ENCODE measurements at places on chromosomes 11 and 22.

DNA sequence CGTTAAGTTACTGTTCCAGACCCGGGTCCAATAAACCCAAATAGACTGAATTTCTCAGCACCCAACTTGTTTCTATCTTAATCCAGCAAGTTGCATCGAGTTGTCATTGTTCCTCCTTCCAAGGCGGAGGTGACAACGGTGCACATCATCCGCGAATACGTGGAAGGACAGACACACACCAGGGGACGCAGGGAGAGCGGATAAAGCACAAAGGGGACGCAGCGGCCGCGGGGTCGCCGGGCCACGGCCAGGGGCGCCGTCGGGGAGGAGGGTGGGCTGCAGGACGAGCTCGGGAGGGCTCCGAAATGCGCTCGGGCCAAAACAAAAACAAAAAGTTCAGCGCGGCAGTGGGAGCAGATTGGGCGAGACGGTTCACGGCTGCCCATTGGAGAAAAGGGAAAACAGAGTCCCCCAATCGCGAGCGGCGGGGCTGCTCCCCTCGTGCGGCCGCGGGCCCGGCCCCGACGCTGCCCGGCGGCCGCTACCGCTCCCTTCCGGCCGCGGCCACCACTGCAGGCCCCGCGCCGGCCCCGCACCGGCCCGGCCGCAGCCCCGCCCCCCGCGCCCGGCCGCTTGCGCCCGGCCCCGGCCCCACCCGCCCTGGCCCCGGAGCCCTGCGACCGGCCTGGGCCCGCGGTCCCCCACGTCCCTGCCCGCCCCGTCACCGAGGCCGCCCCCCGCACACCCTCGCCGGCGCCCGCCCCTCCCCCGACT is 518 bp downstream of the KMT5B start:
- peak; percentile 70 for DNase-seq

DNA sequence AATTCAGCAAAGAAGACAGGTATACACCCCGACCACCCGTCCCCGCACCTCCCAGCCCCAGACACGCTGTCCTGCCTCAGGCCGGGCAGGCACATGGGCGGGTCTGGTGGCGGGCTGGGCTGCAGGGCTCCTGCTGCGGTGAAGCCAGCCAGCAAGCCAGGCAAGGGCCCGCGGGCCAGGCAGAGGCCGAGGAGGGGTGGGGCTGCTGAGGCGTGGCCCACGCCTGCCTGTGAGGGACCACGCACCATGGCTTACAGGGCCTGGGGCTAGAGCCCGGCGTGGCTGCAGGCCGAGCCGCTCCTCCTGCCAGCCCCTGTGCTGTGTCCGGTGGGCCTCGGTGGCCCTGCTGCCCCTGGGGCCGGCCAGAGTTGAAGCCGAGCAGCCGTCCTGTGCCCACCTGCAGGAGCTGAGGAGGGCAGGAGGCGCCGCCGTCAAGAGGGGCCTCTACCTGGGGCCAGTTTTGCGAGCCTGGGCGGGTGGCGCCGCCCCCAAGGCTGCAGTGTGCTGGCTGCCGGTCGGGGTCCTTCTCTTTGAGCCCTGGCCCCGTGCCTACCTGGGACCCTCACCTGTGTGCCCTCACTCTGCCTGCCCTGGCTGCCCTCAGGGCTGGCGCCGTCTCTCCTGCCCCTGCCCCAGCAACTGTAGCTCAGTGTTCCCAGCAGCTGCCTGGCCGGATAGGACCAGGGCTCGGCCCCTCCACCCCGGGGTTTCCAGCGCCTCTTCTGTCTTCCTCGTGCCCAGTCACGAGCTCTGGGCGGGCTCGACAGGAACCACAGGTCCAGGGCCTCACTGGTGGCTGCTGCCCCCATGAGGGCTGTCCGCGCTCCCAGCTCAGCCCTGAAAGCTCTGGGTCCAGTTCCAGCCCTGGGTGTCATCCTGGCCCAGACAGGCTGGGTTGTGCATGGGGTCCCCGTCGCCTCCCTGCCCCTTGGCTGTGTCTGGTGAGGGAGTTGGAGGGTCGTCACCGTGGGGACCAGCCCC is 38.4 kb downstream of the MOB2 start:
- no peak for DNase-seq

GRCh38 chr11:107408762-107409211 is 48.8 kb downstream of the CWF19L2 start:
- no peak for DNase-seq

GRCh38 chr22:42964994-42965699 is 49.8 kb downstream of the PACSIN2 start:
- DNase-seq, result no peak

GRCh38 chr11:9459667-9460321 is 1.0 kb upstream of the ZNF143 start:
- DNase-seq, result peak; percentile 52

GRCh38 chr22:27467711-27468110 is 333.8 kb downstream of the MN1 start:
- no peak for DNase-seq

- DNase-seq, result no peak
Measured at GRCh38 chr11:12496181-12497025, 119.0 kb downstream of the PARVA start.

DNA sequence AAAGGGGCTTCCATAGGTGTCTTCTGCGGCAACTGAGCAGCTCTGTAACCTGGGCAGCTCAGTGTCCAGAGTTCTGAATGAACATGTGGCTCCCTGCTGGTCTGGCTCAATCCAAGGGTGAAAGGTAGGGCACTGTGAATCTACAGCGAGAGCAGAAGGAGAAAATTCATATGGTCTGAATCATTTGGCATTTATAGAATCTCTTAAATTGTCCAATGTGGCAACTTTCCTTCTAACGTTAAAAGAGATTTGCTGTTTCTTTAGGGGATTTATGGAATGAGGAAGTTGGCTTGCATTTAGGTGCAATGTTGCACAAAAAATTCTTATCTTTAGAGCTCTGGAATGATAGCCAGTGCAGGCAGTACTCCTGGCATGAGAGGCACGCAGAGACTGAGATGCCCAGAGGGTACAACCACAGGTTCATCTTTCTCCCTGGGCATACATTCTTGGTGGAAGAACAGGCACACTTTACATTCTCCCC is 17.0 kb downstream of the ATXN10 start:
- DNase-seq, result no peak

DNA sequence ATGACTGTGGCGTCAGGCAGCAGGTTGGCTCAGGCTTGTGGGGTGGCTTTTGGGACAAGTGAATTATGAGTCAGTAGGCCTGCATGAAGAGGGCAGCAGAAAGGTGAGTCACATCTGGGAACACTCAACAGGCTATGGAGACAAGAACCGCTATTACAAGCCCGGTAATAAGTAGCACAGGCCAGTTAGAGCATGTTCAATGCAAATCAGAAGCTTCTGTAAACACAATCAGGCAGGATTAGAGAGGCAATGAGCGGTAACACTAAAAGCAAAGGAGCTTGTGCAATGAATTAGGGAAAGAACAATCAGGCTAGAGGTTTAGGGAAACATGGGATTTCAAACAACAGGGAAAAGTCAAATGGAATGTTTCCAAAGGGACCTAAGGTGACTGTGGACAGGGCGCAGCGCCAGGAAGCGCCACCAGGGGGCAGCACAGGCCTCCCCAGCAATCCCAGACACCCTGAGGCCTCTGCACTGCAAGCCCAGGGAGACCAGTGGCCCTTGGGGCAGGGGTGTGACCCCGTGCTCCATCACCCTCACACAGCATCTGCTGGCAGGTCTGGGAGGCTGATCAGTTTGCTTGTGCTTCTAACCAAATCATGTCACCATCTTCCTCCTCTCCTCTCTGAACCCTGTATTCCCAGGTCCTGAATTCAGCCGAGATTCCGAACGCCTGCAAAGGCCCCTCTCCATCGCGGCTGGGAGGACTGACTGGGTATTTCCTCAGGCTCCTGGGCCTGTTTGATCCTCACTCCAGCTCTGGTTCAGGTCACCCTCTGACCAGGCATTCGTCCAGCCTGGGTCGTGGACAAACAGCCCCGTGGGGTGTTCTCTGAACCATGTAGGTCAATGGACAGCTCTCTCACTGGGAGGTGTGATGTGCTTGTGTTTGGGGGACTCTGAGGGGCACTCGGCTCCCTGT is 50.0 kb downstream of the C11orf58 start:
- DNase-seq, result peak; percentile 50

DNA sequence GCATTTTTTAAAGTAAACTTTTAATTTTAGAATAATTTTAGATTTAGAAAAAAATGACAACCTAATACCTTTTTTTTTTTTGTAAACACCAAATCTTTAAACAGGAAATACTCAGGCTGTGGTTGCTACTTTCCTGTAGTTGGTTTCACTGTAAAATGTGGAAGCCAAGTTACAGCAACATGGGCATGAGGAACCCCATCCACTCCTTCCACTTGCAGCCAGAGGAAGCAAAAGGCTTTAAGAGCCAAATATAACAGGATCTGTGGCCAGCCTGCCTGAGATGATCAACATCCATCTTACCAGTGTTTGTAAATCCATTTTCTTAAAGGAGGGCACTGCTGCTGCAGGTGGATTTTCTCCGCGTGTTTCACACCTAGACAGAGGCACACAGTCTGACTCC is 66.2 kb downstream of the TNRC6B start:
- DNase-seq, result peak; percentile 49

GRCh38 chr22:43642319-43643206 is 169.5 kb downstream of the EFCAB6 start:
- no peak for DNase-seq

DNA sequence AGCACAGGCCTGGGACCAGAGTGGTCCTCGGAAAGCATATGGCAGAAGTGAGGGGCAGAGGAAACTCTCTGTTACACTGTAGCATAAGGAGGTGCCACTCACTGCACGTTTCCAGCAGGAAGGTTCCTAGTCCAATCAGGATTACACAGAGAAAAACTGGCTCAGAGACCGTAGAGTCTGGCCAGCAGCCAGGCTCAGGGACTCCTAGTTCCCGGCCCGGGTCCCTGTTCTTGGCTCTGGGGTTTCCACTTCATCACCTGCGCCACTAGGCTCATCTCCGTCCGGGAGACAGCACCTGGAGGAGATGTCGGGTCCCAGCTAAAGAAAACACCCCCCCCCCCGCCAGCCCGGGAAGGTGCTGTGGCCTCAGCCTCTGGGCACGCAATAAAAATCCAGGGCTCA is 1.1 kb downstream of the TTLL12 start:
- no peak for DNase-seq

DNA sequence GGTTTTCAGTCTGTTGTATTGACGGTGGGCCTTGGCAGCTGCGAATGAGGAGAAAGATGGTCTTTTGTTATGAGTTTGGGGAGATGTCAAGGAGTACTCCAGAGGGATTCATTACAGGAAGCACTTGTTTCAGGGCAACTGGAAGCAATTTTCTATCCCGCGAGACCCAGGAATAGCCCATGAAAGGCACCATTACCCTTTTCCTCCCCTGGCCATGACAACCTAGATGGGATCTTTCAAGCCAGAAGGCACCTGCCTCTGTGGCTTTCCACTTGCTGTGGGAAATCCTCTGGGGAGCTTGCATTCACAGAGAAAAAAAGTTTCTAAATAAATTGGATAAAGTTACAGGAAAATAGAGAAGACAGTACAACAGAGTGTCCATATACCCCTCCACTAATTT is 2.7 kb downstream of the ZNF215 start:
- no peak for DNase-seq

GRCh38 chr22:23393721-23394320 is 186.3 kb downstream of the IGLL1 start:
- DNase-seq, result no peak

DNA sequence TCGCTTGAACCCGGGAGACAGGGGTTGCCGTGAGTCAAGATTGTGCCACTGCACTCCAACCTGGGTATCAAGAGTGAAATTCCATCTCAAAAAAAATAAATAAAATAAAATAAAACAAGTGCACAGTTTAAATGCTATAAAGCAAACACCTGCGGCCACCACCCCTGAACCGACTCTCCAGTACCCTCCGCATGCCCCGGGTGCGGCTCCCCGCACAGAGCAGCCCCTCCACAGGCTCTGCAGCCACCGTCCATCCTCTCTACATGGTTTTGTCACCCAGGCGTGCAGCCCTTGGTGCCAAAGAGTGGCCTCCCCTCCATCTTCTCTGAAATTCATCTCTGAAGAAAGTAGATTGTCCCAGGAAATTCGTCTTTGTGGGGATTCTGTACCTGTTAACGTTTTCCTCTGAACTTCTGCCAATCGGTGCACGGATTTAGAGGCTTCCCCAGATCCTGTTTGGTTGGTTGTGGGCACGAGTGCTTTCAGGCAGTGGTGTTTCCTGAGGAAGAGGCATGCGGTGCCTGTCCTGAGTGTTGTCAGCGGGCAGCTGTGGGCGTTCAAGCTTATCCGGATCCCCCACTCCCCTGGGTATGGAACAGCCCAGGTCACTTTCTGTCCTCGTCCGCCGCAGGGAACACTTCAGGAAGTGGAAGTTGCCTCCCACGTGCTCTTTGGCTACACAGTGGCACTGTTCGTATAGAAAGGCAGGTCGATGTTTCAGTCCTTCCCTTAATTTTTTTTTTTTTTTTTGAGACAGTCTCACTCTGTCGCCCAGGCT is 4.1 kb downstream of the MIOX start:
- no peak for DNase-seq

GRCh38 chr11:14449302-14449714 is 50.3 kb downstream of the COPB1 start:
- no peak for DNase-seq

- no peak for DNase-seq
Measured at GRCh38 chr11:29801561-29801960, 215.3 kb downstream of the KCNA4 start.

GRCh38 chr22:22934543-22935055 is 47.0 kb downstream of the IGLL5 start:
- no peak for DNase-seq

GRCh38 chr11:118643142-118643994 is 36.0 kb downstream of the PHLDB1 start:
- DNase-seq, result no peak

GRCh38 chr11:63641727-63642126 is 27.5 kb upstream of the PLAAT3 start:
- no peak for DNase-seq

DNA sequence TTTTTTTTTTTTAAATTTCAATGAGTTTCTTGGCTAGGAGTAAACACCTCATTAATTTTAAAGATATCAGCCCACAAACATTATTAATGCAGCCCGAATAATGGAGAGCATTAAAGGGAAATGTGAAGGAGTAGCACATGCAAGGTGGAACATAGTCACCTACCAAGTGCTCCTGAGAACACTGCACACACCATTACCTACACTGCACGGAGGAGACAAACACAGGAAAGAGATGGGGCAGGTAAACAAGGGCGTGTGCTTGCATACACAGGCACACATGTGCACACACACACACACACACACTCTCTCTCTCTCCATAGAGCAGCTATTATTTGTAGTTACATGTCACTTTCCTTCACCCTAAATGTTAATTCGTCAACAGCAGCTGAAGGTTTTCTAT is 30.2 kb downstream of the HTR3B start:
- DNase-seq, result peak; percentile 2

DNA sequence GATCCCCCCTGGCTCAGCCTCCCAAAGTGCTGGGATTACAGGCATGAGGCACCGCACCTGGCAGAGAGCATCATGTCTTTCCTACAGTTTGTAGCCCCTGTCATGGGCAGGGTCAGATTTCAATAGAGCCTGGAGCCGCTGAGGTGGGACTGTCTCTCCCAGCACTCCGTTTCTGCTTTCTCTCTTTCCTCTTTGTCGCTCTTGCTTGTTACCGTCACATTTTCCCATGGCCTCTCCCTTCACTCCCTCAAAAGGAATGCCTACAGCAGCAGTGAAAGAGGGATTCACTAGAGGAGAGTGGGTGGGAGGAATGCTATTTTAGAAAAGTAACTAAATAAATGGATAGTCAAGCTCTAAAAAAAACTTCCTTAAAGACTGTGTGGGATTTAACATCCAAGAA is 136.7 kb upstream of the TTC12 start:
- no peak for DNase-seq

All from CD4-positive, alpha-beta T cell treated with Interleukin-17A for 1 hour (primary cell).